Panc1 (cell line): ENCODE measurements at places on chromosomes 4 and X.

- H3K4me1 ChIP-seq, result no peaks in the 10 kb centered on the region
- H3K4me3 ChIP-seq, result no peak within 1 kb of the TSS
- no peaks in the 10 kb centered on the region for H3K36me3 ChIP-seq
- no peak for DNase-seq
- no peak within 1 kb of the TSS for H3K27ac ChIP-seq
Measured at GRCh38 chr4:304969-305680, at the start of gene ZNF732. Gene ZNF732, minus strand, starts transcription at chr4:305474. Its CDS starts 164 bp downstream, at chr4:305310.

GRCh38 chr4:188300385-188300784 is 161.1 kb downstream of the TRIML1 start:
- H3K4me3 ChIP-seq, result no peak overlapping the region
- no peak overlapping the region for H3K27ac ChIP-seq
- no peaks in the 10 kb centered on the region for H3K4me1 ChIP-seq
- H3K27me3 ChIP-seq, result no peaks in the 10 kb centered on the region
- DNase-seq, result no peak

- no peaks in the 10 kb centered on the region for H3K27me3 ChIP-seq
- H3K27ac ChIP-seq, result no peak overlapping the region
- DNase-seq, result no peak
- H3K4me1 ChIP-seq, result no peaks in the 10 kb centered on the region
Measured at GRCh38 chr4:136831553-136831952, 700.7 kb downstream of the PCDH18 start.

DNA sequence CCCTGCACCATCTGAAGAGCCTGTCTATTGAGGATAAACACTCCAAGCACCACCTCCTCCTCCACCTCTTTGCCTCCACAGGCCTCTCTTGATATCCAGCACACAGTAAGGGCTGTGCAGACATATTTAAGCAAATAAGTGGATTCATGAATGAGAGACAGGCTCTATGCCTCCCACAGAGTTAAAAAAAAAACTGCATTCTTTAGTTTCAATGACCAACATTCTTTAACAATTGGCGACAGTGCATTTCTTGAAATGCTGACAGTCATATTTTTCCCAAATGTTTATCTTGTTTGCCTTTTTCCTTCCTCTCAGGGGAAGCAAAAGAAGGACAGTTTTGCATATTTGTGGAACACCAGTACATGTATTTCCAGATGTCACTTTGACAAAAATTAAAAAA is 38.6 kb downstream of the MXRA5 start:
- DNase-seq, result no peak
- H3K4me1 ChIP-seq, result no peaks in the 10 kb centered on the region
- H3K4me3 ChIP-seq, result no peak overlapping the region
- H3K36me3 ChIP-seq, result no peaks in the 10 kb centered on the region
- H3K27me3 ChIP-seq, result no peaks in the 10 kb centered on the region
- H3K27ac ChIP-seq, result no peak overlapping the region

GRCh38 chrX:4809571-4809970 is 1096.1 kb upstream of the PRKX start:
- no peak for DNase-seq
- H3K27me3 ChIP-seq, result no peaks in the 10 kb centered on the region
- no peak overlapping the region for H3K4me3 ChIP-seq
- no peak overlapping the region for H3K27ac ChIP-seq

- H3K36me3 ChIP-seq, result no peaks in the 10 kb centered on the region
- H3K4me3 ChIP-seq, result no peak overlapping the region
- DNase-seq, result no peak
- no peaks in the 10 kb centered on the region for H3K27me3 ChIP-seq
- no peak overlapping the region for H3K27ac ChIP-seq
- H3K4me1 ChIP-seq, result no peaks in the 10 kb centered on the region
Measured at GRCh38 chr4:163109967-163110366, 56.7 kb downstream of the NAF1 start.

GRCh38 chr4:139557556-139558110 is 1.6 kb upstream of the SETD7 start:
- 0 out of 2 replicates have a peak overlapping the region, but pooled peaks have one; percentile 18 for H3K27ac ChIP-seq
- no peaks in the 10 kb centered on the region; the same call in 1 of the 2 replicates for H3K36me3 ChIP-seq
- H3K4me1 ChIP-seq, result peaks cover 16% of the 10 kb centered on the region

GRCh38 chr4:15340902-15341732 is 86.7 kb upstream of the C1QTNF7 start:
- no peak overlapping the region for H3K27ac ChIP-seq
- no peak for DNase-seq
- H3K36me3 ChIP-seq, result no peaks in the 10 kb centered on the region

- no peaks in the 10 kb centered on the region for H3K4me1 ChIP-seq
- H3K4me3 ChIP-seq, result no peak overlapping the region
- no peak overlapping the region for H3K27ac ChIP-seq
- H3K27me3 ChIP-seq, result no peaks in the 10 kb centered on the region
- H3K36me3 ChIP-seq, result no peaks in the 10 kb centered on the region
Measured at GRCh38 chrX:130895299-130895698, 7.7 kb downstream of the ENOX2 start.

DNA sequence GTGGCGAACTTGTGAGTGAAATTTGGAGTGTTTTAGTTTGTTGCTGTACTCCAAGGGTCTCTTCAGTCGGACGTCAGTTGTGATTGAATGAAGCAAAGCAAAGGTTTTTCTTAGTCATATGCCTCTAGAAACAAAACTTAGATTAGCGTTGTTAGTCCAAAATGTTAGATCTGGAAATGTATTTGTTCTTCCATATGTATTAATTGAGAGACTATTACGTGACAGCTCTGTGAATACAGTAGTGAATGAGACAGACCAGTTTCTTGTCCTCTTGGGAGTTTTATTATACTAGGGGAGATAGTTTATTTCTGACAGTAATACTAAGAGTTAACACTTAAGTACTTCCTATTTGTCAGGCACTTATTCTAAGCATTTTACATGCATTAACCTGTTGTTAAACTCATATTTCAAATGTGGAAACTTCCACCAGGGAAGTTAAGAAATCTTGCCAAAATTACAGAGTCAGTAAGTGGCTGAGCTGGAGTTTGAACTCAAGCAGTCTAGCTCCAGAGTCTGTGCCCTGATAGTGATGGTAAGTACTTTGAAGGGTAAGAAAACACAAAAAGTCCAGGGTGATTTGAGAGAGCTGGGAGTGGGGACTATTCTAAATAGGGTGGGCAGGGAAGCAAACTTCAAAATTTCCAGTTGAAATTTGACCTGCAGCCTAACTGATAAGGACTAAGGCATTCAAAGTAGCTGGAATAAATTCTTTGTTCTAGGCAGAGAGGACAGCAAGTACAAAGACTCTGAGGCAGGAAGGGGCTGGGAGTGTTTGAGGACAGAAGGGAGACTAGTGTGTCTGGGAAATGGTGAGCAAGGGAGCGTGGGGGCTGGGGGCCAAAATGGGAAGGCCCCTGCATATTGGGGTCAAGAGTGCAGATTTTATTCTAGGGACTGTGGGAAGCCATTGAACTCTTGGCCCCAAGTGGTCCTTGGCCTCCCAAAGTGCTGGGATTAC is 17.0 kb downstream of the ADD1 start:
- peaks cover 38% of the 10 kb centered on the region for H3K4me1 ChIP-seq
- H3K36me3 ChIP-seq, result no peaks in the 10 kb centered on the region
- no peaks in the 10 kb centered on the region for H3K27me3 ChIP-seq
- H3K27ac ChIP-seq, result peak overlapping the region; percentile 42; the same call in 1 of the 2 replicates
- no peak for DNase-seq

DNA sequence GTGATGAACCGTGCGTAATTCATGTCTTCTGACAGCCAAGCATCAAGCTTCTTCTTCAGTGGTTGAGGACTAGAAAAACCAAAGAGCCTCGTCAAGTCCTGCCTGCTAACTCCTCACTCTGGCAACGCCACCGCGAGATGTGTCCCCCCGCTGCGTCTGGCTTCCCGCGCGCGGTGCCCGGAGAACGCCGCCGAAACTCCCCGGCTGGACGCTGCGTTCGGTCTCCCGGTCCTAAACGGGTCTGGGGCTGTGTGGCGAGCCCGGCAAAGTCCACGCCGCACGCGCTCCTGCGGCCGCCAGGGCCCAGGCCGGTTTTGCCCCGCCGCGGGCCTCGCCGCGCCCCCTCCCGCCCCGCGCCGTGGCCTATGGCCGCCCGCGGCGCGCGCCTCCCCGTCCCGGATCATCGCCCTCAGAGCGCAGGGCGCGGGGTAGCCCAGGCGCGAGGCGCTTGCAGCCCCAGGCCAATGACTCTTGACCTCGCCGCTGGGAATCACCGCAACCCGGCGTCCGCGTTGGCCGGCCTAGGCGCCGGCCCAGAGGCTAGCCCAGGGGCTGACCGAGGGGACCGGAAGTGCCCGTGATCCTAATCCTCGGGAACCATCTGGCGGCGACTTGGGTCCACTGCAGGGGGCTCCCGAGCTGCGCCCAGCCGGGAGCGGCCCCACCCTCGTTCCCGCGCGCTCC is at the start of gene AADAT:
TSS of gene AADAT (minus strand) at position 289 of the 684 bp plus-strand sequence. CDS start at position 23, 266 bp downstream.
- H3K27ac ChIP-seq, result peak within 1 kb of the TSS; percentile 29; the same call in 1 of the 2 replicates
- peak; percentile 27 for DNase-seq
- no peaks in the 10 kb centered on the region; the same call in 1 of the 2 replicates for H3K36me3 ChIP-seq
- H3K27me3 ChIP-seq, result no peaks in the 10 kb centered on the region
- peak within 1 kb of the TSS; percentile 62 for H3K4me3 ChIP-seq

GRCh38 chr4:70236125-70236524 is 6.3 kb upstream of the CSN3 start:
- H3K36me3 ChIP-seq, result no peaks in the 10 kb centered on the region
- no peak overlapping the region for H3K27ac ChIP-seq
- DNase-seq, result no peak

DNA sequence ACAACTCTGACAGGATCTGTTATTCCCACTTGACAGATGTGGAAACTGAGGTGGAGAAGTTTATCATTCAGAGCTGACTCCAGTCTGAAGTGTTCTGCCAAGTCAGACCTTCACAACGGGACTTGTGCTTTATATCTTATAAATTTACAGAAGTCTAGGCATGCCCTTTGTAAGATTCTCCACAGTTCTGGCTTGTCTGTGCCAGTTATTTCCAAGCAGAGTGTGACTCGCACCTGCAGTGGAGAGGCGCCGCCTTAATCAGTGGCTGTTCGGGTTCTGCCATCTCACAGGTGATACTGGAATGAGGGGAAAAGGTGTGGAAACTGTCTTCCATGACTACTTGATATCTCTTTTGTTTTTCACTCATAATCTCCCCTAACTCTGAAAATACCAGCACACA is 63.2 kb downstream of the CPEB2 start:
- H3K4me3 ChIP-seq, result no peak overlapping the region
- no peaks in the 10 kb centered on the region; the same call in 1 of the 2 replicates for H3K36me3 ChIP-seq
- no peaks in the 10 kb centered on the region for H3K4me1 ChIP-seq
- no peak overlapping the region for H3K27ac ChIP-seq
- no peak for DNase-seq
- H3K27me3 ChIP-seq, result no peaks in the 10 kb centered on the region

GRCh38 chr4:14602206-14602605 is 400.1 kb upstream of the CPEB2 start:
- no peaks in the 10 kb centered on the region for H3K4me1 ChIP-seq
- no peak overlapping the region for H3K4me3 ChIP-seq
- no peaks in the 10 kb centered on the region for H3K36me3 ChIP-seq
- H3K27ac ChIP-seq, result no peak overlapping the region

DNA sequence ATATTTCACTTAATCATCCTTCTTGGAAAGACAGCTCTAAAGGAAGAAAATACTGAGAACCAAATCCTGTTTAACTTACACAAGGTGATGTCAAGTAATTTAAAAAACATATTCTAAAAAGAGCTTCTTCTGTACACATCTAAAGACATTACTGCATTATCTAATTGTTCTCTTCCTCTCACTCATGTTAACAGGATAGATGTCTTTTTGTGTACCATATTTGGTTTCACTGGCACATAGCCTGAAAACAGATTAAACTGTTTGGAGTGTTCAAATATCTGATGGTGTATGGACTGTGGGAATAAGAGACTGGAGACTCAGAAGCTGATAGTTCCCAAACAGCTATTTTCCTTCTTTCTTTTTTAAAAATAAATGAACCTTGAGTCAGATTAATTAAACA is 213.3 kb upstream of the MAB21L2 start:
- no peak for DNase-seq
- H3K27me3 ChIP-seq, result no peaks in the 10 kb centered on the region
- no peak overlapping the region for H3K4me3 ChIP-seq
- no peaks in the 10 kb centered on the region for H3K36me3 ChIP-seq
- no peak overlapping the region for H3K27ac ChIP-seq
- H3K4me1 ChIP-seq, result no peaks in the 10 kb centered on the region

DNA sequence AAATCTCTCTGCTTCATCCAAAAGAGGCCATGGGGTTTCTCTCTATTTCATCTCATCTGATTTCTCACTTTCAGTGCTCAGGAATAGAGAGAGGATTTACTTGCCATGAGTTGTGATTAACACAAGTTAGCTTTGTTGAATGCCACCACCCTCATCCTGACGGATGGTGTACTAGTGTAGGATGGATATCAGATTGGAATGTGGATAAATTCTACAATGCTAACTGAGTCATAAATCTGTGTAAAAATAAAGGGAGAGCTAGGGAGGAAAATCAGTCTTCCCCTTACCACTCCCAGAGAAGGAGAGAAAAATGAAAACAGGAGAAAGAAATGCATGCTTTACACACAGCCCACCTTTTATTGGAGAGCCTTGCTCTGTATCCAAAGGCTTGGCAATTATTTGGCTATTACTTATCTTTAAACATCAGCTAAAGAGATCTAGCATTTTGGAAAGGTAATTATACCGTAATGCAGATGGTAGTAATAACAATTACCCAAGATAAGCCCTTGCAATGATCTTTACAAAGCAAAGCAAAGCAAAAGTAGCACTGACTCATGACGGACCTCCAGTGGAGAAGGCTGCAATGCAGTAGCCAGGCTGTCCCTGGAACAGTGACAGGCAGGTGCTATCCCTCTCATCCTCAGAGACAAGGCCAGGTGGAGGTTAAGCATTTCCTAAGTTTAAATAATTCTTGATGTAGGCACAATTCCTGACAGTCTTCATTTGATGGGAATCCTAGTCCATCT is 306.3 kb upstream of the PPARGC1A start:
- H3K27me3 ChIP-seq, result no peaks in the 10 kb centered on the region
- no peaks in the 10 kb centered on the region for H3K4me1 ChIP-seq
- no peaks in the 10 kb centered on the region for H3K36me3 ChIP-seq
- no peak for DNase-seq
- no peak overlapping the region for H3K27ac ChIP-seq
- H3K4me3 ChIP-seq, result no peak overlapping the region

DNA sequence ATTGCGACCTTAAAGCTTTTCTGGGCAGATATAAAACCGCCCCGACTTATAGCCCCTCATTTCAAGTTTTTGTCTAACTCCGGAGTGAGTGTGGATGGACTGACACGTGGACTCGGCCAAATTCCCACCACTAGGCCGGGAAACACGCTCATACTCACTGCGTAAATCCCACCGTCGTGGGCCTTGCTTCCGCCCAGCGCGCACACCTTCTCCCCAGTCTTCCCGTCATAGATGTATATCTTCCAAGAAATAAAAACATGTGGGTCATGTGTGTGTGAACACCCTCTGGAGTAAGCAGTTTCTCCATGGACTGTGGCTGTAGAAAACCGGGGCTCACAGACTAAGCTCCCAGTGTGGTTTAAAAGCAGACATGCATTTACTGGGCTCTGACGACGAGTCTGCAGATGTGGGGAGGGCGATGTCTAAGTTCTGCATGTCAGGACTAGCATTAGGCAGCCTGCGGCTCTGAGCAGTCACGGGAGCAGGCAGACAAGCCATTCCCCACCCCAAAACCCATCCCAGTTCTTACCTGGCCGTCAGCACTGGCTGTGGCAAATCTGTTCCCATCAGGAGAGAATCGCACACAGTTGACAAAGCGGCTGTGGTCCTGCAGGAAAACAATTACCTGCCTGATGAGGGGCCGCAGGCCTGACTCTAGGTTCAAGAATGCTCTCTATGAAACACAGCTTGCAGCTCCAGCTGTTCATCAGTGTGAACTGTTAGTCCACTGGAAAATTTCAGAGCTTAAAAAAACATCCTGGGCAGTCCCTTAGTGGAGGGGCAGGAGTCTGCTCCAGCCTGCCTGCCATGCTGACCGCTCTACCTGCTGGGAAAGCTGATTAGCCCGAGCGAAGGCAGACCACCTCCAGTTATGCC is 28.2 kb downstream of the WDR1 start:
- no peaks in the 10 kb centered on the region; the same call in 1 of the 2 replicates for H3K36me3 ChIP-seq
- H3K4me1 ChIP-seq, result no peaks in the 10 kb centered on the region
- H3K4me3 ChIP-seq, result no peak overlapping the region
- H3K27ac ChIP-seq, result no peak overlapping the region
- DNase-seq, result no peak
